ENCODE measurements at places on chromosomes 11 and 22.

- DNase-seq, result no peak
These were observed 135.3 kb downstream of the CCDC34 start for GRCh38 chr11:27227736-27228135.

DNA sequence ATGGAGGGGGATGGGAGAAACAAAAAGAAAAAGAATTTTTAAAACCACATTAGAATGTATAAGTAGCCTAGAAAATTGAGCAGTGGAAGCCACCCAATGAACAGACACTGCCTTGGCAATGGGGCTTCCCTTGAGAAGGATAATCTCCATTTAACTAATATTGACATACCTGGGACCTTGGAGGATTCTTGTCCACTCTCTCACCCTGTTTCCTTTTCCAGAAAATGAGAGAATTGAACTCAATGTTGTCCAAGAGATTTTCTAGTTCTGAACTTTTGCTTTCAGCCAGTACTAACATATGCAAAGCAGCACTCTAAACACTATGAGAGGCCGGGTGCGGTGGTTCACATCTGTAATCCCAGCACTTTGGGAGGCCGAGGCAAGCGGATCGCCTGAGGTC lies 524 bp downstream of the MS4A8 start:
- no peak for DNase-seq

GRCh38 chr22:20015187-20015625 lies 1.4 kb downstream of the ARVCF start:
- no peak for DNase-seq

DNA sequence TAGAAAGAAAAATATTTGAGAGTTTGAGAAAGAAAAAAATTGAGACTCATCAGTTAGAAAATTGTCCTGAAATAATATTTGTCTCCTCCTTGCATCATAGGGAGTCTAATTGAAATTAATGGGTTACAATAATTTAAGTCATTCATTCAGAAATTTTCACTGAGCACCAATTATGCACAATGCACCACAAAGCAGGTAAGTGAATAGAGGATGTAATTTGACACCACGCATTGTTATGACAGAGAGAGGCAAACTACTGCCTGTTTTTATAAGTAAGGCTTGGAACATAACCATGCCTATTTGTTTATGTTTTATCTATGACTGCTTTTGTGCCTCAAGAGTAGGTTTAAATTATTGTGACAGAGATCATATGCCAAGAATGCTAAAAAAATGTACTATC lies 537.9 kb upstream of the FAT3 start:
- no peak for DNase-seq

DNA sequence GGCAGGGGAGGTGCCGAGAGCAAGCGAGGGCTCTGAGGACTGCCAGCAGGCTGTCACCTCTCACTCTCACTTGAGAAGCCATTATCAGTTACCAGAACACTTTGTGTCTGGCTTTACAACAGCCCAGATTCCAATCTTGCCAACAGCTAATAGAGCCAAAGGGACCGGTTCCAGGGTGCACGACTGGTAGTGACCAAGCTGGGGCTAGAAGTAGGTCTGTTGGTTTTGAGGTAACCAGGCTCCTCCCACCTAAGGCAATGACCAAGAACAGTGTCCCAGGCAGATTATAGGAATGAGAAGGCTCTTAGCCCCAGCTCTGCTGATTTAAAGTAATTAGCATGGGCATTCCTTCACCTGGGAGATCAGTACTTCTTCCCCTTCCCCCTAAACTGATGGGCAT lies 7.2 kb upstream of the IL10RA start:
- no peak for DNase-seq

GRCh38 chr11:69401715-69402114 lies 79.7 kb upstream of the LINC01488 start:
- DNase-seq, result no peak

DNA sequence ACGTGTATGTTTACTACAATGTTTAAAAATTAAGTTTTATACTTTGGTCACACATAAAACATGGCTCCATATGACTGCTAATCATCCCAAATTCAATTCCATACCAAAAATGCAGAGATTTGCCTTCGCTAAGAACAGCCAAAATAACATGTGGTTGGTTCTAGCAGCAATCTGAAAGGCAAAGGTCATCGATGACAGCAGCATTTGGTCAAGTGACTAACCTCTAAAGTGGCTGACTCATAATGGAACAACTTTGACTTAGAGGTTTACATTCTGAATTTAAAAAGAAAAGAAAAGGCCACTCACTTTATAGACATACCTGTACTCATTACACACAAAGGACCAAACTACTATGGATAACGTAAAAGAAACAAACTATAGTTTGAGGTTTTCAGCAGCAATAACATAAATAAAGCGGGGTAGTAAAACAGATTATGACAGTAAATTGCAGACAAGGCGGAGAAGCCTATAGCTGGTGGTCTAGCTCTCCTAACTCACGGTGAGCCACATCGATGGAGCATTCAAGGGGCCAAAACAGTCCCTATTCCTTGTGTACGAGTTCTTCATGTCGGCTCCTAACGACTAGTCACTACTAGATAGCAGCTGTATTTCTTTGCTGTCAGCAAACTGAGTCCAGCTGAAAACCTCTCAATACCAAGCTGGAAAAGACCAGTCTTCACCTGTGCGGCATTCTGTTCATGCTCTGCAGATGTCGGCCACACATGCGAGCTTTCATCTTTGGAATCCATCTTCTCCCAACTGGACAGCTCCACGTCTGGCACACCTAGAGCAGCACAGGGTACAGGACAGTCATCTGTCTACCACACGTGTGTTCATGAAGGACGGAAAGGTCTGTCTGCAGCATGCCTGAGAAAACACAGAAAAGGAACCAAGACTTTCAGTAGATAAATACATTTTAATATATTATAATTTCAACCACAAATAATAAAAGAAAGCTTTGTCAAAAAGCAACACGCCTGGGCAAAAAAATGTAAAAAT lies 42.1 kb downstream of the PRDM10 start:
- no peak for DNase-seq

- DNase-seq, result no peak
These were observed 13.1 kb upstream of the SERPING1 start for GRCh38 chr11:57584341-57584740.

DNA sequence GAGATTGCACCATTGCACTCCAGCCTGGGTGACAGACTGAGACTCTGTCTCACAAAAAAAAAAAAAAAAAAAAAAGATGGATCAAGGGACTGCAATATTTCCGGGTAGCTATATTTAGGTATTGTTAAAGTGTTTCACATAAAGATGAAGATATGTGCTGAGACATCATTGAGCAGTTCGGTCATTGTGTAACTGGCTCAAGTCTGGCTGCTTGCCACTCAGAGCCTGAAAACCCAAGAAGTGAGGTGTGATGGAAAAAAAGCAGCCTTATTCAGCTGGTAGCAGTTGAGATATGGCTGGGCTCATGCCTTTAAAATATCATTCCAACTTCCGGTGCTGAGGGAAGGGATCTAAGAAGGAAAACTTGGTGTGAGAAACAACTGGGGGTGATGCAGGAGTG lies 46.9 kb downstream of the LUZP2 start:
- no peak for DNase-seq

- no peak for DNase-seq
These were observed 240.5 kb upstream of the FAT3 start for GRCh38 chr11:91984033-91984584.

DNA sequence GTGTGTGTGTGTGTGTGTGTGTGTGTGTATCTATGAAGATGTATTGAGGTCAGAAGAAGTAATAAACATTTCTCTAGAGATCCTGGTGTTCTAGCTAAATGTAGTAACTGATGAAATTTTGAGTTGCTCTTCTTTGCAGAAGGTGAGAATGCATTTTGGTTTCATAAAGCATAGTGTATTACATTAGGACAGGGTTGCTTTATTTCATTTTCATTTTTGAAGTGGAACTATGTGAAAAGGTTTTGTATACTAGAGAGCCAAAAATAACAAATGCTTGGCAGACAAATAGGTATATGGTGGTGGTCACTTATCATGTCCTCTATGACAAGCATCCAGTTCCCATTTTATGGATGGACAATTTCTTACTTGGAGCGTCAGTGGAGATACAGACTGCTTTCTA lies 99.0 kb downstream of the CASP12 start:
- DNase-seq, result no peak

DNA sequence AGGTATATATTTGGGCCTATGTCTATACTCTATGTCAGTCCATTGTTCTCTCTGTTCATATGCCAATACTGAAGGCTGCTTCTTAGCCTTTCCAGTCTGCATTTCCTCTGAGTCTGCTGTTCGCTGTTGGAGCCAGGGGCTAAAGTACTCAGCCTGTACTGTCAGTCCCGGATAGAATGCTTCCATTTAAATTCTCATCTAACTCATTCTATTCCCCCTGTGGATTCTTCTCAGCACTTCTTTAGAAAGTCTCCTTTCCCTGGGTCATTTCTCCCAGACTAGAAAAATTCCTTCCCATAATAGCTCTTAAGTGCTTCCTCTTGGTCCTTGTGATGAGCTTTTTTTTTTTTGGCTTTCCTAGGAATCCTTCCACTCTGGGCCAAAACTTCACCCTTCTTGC lies 293.1 kb downstream of the KIRREL3 start:
- no peak for DNase-seq

GRCh38 chr22:48188231-48188721 lies 1425.8 kb downstream of the TBC1D22A start:
- DNase-seq, result no peak

DNA sequence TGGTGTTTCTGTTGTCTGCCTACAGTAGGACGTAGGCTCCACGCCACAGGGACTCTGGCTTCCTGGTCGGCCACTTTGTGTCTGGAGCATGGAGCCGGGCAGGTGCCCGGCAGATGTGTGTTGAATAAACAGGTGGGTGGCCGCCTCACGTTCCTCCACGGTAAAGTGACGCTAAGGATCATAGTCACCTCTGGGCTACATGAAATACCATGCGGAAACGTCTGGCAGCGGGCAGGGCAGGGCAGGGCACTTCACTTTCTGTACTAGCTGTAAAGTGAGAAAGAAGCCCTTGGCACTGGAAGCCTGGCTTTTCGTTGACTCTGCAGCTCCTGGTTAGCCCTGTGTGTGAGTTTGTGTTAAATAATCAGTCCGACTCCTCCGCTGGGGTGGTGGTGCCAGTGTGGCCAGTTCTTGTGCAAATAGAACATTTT lies 52.4 kb downstream of the MCM5 start:
- no peak for DNase-seq

DNA sequence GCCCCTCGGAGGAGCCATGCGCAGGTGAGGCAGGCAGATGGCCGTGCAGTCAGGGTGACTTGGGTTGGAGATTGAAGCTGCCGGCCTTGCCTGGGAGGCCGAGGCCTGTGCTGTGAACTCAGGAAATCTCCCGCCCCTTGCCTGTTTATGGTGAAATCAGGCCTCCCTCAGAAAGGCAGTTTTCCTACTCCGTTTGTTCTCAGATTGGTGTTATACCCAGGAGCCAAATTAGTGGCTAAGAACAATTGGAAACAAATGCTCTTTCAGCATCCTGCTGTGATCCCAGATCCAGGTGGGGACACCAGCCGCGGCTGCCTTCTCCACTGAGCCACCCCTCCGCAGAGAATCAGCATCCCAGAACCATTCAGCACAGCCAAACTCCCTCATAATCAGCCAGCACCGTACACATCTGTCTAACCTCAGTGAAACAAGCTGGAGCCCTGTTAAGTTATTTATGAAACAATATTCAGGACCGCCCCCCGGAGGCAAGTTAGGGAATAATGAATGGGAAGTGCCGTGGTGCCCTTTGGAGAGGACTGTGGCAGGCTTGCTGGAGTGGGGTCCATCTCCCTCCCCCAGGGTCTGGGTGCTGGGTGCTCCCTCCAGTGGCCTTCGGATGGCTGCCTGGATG lies 60.0 kb downstream of the PKNOX2 start:
- DNase-seq, result no peak

DNA sequence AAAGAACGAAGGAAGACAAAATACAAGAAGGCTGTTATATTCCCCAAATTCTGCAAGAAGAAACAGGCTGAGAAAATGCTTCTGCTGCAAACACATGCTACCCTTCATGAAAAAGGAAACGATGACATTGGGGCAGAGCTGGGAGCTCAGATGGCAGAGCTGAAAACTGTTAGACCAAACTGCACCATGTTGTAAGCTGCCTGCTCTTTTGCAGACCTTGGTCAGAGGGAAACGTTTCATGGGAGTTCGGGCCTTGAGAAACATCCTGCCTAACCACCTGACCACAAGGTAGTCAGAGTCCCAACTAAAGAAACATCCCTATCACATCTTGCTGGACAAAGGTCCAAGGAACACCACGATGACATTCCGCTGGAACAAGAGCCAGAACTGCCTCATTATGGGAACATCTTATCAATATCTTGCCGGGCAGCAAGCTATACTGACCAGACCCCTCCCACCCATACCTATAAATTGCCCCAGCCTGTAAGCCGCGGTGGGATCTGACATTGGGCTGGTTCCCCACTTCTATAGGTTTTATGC lies 110.7 kb upstream of the CTSC start:
- no peak for DNase-seq

DNA sequence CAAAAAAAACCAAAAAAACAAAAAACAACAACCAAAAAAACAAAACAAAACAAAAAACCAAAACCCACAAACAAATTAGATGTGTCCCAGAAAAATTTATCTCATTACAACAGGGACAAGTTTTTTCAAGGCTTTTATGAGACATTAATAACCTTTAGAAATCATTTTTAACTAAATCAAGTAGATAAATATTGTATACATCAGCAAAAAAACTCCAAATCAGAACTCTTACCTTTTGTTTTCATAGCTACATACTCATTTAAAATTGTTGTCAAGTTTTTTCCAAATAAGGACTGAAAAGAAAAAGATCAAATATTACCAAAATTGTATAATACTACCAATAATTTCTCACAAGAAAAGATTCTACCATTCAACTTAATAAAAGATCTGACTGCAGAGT lies 28.7 kb downstream of the NPAT start:
- no peak for DNase-seq

GRCh38 chr22:43658823-43659222 lies 153.3 kb downstream of the EFCAB6 start:
- DNase-seq, result no peak

DNA sequence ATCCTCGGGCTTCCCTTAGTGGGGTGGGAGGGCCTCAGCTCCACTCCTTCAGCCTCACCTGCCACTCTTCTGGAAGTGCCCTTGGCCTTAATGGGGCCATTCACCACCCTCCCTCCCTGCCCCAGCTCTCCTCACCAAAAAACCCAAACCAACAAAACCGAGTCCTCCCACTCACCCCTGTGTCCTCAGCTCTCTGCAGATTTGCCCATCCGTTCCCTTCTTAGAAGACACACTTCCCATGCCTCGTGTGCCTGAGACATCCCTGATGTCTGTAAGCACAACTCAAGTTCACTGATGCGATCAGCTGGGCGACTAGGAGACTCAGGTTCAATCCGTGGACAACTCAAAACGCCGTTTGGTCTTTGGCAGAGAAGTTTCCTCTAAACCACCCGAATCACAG lies 839.2 kb downstream of the TBC1D22A start:
- no peak for DNase-seq

GRCh38 chr11:116640641-116641402 lies 132.0 kb downstream of the BUD13 start:
- no peak for DNase-seq

- DNase-seq, result no peak
These were observed 79.6 kb downstream of the BBOX1 start for GRCh38 chr11:27120211-27120610.

All from activated naive CD4-positive, alpha-beta T cell treated with Interleukin-2 at 50 U/mL for 16 hours (primary cell).